ENCODE measurements at places on chromosomes 2 and 18.

DNA sequence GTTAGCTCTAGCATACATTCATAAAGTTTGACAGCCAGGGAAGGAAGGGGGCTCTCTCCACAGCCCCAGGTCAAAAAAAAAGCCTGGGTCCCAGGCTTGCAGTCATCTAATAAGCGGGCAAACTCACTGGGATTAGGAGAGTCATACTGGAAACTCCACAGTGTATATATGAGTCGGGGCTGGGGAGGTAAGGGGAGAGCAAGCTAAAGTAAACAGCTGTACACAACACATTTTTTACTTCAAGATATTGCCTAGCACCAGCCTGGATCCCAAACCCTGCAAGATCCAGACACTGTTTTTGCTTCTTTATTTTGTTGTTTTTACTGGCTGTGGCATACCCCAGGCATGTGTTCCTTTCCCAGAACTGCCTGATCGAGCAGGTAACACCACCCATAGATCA is 291.3 kb upstream of the TANK start:
- DNase-seq = no peak

- no peak for DNase-seq
These were observed 149.3 kb downstream of the FAM124B start for GRCh38 chr2:224252631-224253030.

GRCh38 chr2:104794441-104794840 is 59.5 kb upstream of the POU3F3 start:
- DNase-seq = no peak

- DNase-seq = no peak
These were observed at the start of gene HOXD8 for GRCh38 chr2:176128982-176129796. Gene HOXD8, plus strand, starts transcription at chr2:176129705. Its CDS starts 662 bp downstream, at chr2:176130367.

GRCh38 chr18:13611142-13611600 is 115.2 kb downstream of the FAM210A start:
- DNase-seq = peak; percentile 24

- DNase-seq = no peak
These were observed 428.6 kb downstream of the ERBB4 start for GRCh38 chr2:212109792-212110680.

DNA sequence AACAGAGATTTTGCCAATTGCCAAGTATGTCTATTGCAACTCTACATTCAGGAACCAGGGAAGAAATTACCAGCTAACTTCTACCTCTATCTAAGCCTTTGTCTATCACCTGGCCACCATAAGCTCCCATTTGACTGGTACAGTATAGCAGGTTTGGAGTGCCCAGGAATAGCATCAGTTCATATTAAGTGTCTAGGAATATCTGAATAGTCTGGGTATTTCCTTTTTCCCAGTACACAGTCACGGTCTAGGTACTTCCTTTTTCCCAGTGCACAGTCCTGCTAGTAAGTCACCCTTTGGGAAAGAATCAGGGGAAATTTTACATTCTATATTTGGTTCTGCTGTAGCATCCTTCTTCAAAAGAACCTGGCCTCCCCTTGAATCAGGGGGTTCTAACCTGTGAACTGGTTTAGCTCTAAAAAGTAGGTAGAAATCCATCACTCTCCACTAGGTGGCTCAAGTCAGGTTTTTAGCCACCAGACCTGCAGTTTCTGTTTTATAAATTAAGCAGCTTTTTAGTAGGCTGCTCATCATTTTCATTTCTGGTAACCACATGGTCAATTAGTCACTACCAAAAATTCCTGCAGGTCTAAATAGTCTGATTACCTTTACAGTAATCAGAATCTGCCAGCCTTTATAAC is 49.3 kb upstream of the DNAJC10 start:
- DNase-seq = peak; percentile 52
